ENCODE measurements at places on chromosomes 5 and 9.

DNA sequence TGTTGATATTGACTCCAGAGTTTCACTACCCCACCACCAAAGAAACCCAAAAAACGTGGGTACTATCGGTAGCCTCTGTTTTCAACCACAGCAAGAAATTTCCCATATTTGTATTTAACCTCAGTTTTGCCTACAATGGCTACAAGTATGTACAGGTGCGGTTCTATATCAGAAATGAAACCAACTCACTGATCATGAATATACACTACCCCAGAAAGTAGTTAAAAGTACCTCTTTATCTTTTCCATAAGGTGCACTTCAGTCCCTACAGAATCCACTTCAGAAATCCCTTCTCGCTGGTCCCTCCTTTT lies 140.6 kb upstream of the SLC12A2 start:
- DNase-seq: no peak

DNA sequence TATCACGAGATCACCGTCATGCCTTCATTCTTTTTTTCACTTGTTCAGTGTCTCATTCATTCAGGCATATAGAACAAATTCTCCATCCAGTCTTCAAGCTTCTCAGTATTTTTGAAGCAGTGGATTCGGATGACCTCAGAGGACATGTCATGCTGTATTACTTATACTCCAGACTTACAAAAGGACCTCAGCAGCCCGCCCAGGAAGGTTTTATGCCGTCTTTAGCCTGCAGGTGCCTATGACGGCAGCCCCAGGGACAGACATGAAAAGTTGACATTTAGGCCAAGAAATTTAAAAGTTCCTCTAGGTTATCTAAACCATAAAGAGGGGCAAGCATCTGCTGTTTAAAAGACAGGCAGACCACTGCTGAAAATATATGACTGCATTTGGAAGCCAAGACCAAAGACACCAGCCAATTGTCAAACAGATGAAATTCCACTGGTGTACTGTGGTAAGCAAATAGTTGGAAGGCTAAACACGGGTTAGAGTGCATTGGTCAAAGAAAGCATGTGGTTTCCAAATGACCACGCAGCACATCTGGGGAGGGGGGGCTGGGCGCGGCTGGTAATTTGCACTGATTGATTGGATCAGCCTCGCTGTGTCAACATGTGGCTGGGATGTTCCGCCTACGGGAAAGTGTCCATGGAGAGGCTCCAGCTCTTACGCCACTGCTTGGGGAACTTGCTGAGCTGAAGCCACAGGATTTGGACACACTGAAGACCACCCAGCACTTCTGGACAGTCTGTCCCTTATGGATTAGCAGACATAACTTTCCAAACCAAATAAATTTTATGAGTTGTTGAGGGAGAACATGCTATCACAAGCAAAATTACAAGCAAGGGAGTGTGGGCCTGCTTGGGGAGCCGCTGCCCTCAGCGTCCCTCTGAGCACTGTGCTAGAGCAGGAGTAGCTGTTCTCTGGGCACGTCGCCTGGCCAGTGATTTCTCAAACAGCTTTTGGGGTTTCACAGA lies 173.6 kb downstream of the FANCC start:
- DNase-seq: no peak

DNA sequence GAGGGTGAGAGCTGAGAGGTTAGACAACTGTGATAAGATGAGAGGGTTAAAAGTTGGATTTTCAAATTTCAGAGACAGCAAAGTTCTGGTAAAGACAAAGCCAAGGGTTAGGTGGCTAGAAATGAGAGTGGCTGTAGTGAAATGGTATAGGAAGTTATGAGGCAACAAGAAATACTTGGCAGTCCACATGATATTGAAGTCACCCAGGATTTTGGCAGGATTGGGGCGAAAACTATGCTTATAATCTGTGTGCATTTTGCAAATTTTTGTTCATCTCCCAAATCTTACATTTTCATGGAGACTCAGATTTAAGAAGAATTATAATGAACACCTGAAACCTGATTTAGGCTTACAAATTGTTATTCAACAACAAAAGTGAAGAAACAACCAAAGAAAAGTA lies 35.6 kb downstream of the C9 start:
- DNase-seq: no peak

DNA sequence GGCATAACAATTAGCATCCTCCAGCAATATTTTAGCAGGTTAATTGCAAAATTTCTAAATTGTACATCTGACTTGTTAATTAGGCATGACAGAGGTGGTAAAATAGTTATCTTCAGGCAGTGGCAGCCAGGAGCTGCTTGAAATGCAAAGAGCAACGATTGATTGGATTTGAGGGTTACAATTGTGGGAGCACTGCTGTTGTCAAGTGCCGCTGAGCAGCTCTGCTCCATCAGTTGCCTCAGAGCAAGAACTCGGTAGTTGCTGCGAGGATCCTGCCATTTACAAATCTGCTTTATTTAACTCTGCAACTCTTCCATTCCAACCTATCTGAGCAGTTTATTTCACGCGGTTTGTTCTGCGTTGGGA lies 12.6 kb downstream of the PBX3 start:
- peak; percentile 69 for DNase-seq

DNA sequence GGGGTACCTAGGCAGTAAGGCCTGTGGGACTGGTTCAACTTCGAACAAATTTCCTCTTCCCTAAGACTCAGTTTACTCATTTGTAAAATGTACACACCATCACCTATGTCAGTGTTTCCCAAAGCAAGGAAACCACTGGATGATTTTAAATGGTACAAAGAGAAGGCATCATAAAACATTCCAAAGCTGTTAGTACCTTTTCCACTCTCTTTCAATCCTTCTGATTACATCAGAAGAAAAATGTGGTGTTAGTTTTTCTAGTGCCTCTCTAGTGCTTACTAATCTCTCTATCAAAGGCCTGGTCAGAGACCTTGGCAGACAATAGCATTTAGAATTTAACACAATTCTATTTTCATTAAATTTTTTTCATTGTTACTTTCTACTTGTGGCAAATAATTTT lies 18.1 kb downstream of the NR6A1 start:
- no peak for DNase-seq

- DNase-seq: no peak
Measured at GRCh38 chr9:38421498-38422211, 2.6 kb downstream of the IGFBPL1 start.

GRCh38 chr5:6937677-6938076 lies 224.4 kb downstream of the TENT4A start:
- no peak for DNase-seq

GRCh38 chr5:114363837-114364236 lies 2.0 kb downstream of the KCNN2 start:
- no peak for DNase-seq

DNA sequence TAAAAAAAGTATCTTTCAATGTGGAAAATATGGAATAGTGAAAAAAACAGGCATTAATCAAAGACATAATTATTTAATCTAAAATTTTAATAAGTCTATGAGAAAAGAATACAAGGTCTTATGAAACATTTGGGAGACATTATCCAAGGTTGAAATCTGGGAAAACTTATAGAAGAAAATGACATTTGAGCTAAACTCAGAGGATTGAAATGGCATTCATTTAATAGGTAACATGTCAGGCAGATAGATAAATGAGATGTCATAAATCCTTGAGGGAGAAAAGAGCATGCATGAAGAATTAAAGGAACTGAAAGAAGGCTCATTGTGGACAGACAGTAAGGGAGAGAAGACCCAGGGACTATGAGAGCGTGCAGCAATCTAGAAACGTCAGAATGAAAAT lies 284.4 kb downstream of the PRR16 start:
- DNase-seq: no peak

GRCh38 chr5:150258130-150258529 lies 31.4 kb downstream of the CAMK2A start:
- DNase-seq: no peak

- no peak for DNase-seq
Measured at GRCh38 chr9:96435345-96435744, 14.6 kb upstream of the HABP4 start.

- no peak for DNase-seq
Measured at GRCh38 chr5:168348084-168348414, 56.6 kb downstream of the WWC1 start.

- no peak for DNase-seq
Measured at GRCh38 chr9:88187631-88188030, 49.4 kb upstream of the SPATA31C2 start.

- no peak for DNase-seq
Measured at GRCh38 chr9:81894891-81895290, 33.3 kb upstream of the SPATA31D4 start.

GRCh38 chr5:53482717-53483638 lies 2.5 kb downstream of the FST start:
- peak; percentile 56 for DNase-seq

Measured in hematopoietic multipotent progenitor cell treated with erythropoietin and hydrocortisone succinate and interleukin-3 and kit ligand, for 4 days (in vitro differentiated cells).